ENCODE measurements at places on chromosomes 4 and X. TPM values are rescaled to one million over a fixed set of nuclear protein-coding genes. Genes with fewer than 3 reads are reported as not detected.

TRO gene
- 1.2 TPM for total RNA-seq

ARHGEF38 gene
- total RNA-seq = not detected

GRCh38 chrX:19544693-19545305 lies 29.5 kb upstream of the MAP3K15 start:
- DNase-seq = no peak

DNA sequence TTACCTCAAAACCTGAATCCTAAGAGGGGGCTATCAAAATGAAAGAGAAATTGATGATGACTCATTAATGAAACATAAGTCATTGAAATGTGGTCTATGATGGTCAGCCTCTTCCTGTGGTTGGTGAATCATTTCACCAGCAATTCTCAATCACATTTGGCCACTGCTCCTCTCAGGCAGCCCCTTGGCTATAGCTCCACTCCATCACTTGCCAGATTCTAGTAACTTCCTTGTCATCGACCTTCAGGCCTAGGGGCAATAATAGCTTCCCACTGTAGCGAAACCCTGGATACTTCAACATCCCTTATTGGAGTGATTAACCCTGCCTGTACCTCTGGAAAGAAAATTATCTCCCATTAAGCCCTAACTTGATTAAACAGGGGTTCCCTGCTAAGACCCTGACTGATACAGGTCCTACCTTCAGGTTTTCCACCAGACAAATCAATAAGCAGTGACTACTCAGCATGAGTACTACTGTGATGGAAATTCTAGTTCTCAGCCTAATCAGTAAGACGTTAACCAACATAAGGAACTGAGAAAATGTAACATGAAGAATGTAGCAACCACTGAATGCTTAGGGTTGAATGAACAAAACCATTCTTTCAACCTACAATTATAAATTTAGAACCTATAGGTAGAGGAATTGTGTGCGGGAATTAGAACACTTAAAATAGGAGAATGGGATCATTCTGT lies 30.4 kb downstream of the ADH7 start:
- DNase-seq = peak; percentile 35

- DNase-seq = no peak
These were observed 101.4 kb downstream of the ARHGAP10 start for GRCh38 chr4:147833254-147833653.

DNA sequence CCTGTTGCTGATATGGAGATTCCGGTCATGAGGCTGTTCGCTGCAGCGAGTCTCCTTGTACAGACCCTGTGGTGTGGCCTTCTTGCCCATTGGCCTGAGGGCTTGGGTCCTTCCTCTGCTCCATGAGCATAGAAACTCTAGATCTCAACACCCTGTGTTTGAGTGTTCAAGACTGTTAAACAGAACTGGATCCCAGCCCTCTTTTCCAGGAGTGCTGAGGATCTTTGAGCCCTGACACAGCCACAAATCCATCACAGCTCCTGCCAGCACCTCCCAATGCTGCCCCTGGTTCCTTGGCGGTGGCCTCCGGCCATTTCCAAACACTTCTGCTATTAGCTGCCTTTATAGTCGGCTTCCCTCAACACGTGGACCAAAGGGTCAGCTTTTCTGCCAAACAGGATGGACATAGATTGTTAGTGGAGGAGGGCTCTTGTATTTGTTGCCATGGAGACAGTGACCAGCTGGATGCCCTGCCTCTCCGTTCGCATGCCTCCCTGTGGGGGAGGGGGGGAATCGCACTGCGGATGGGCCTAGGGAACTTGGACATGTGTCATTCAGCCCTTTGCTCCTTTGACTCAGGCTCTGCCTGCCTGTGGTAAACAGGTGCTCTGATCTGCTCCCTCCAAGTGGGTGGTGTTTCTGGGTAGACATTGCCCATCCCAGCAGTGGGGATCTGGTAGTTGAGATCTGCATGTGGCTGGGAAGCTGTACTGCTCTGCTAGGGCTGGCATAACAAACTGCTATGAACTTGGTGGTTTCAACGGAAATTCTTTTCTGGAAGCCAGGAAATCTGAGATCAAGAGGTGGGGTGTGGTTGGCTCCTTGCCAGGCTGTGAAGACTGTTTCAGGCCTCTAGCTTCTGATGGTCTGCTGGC lies 6.9 kb upstream of the WDR1 start:
- no peak for DNase-seq

DNA sequence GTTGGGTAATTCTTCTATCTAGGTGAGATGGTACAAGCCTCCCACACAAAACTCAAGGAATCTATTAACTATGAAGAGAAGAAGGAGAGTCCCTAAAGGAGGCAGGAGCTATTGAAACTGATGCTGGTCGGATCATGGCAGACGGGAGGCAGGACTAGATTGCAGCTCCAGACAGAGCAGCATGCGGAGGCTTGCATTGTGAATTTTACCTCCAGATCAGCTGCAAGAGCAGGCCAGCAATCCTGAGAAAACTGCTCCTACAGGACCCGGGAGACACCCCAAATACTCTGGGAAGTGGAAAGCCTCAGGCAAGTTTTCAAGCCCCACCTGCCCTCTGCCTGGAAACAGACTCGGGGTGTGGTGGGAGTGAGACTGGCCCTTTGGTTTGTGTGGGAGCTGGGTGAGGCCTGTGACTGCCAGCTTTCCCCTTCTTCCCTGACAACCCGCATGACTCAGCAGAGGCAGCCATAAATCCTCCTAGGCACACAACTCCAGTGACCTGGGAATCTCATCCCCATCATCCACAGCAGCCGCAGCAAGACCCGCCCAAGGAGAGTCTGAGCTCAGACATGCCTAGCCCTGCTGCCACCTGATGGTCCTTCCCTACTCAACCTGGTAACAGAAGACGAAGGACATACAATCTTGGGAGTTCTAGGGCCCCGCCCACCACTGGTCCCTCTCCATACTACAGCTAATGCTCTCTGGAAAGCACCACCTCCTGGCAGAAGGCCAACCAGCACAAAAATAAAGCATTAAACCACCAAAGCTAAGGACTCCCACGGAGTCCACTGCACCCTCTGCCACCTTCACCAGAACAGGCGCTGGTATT lies 30.9 kb downstream of the GATB start:
- no peak for DNase-seq

Measured in psoas muscle (tissue), 8 donors.